ENCODE measurements at places on chromosomes 11 and 22.

- DNase-seq: no peak
Observed at GRCh38 chr22:47270463-47271135, 508.1 kb downstream of the TBC1D22A start.

DNA sequence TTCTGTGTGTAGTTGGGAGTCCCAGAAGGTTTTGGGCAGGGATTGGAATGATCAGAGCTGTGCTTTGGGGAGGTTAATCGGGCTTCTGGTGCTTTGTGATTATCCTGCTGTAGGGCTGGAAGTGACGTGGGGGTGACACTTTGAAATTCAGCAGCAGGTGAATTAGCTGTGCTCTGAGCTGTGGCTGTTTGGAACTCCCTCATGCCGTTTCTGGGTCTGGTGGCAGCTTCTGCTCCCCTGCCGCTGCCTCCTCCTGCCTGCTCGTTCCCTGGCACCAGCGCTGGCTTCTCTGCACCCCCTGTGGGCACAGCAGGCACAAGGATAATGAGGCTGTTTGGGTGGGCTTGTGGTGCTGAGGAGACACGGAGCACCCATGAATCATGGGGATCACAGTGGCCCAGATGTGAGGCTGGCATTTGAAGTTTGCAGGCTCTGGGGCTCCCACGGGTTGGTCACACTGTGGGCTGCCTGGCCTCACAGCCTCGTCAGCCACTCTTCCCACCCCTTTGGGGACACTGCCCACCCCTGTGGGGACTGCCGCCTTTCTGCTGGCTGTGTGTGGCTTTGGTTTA lies 49.7 kb downstream of the TBC1D22A start:
- no peak for DNase-seq

DNA sequence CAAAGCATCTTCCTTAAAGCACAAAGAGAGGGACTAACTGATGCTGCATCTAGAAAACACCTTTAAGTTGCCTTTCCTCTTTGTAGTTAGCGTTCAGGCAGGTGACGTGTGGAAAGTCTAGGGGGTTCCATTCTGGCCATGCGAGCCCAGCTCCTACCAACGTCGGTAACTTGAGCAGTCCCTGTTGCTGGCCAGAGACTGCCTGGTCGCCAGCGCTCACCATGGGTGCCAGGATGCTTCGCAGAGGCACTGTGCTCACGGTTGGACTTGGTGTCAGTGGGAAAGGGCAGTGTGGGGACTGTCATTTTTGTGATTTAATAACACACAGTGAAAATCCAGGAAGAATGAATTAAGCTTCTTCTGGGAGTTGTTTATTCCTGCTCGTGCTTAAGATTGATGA lies 40.6 kb downstream of the PPP2R1B start:
- no peak for DNase-seq

DNA sequence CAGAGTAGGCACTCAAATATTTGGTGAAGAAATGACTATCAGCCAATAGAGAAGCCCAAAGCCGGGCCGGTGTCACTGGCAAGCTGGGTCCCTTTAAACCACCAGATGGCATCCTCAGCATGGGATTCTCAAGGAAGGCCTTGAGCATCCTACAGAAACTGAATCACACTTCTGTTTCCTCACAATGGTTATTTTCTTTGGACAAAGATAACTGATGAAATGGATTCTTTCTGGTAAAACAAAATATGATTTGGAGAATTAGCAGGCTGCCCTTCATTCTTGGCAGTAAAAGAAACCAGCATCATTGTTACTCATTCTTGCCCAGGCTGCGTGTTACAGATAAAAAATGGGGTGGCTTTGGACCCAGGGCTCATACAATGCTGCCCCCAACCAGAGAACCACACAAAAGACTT lies 30.3 kb upstream of the ASPHD2 start:
- peak; percentile 40 for DNase-seq

GRCh38 chr11:74696500-74696899 lies 34.7 kb downstream of the CHRDL2 start:
- DNase-seq: no peak

- no peak for DNase-seq
Observed at GRCh38 chr11:41256041-41256440, 203.4 kb downstream of the LRRC4C start.

DNA sequence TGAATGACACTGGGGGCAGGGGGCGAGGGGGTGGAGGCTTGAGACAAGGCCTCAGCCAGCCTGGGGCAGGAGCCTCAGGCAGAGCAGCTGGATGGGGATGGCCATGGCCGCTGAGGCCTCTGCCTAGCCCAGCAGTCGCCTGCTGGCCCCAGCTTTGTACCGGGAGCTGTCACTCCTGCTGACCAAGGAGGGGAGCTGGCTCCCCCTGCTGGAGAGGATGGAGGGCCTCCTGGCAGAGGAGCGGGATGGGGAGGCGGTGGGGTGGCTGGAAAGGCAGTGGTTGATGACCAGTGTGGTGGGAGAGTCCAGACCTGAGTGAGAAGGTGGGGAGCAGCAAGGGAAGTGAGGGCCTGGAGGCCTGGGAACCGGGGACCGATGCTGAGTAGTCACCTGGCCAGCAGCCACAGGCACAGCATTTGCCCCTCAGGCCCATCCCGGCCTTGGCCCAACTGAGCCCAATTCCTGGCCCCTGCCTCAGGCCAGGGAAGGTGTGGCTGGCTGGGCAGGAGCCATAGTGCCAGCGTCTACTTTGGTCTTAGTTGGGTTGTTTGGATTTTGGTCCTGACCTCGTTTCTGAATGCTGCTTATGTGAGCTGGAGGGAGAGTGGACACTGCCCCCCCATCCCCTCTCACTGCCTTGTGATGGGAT lies 6.0 kb upstream of the SUSD2 start:
- peak; percentile 43 for DNase-seq

DNA sequence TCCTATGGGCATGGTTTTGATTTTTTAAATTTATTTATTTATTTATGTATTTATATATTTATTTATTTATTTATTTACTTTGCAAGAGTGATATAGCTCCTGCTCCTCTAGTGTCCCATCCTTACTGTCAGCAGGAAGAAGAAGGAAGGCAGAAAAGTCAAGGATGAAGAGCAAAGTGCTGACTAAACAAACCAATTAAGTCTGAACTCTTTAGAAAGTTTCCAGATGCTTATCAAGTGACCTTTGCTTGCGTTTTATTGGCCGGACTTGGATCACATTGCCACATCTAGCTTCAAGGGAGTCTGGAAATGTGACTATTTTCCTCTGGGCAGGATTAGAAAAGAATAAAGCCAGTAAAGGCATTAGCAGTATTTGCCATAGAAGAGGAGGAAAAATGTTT lies 8.7 kb upstream of the OR4B1 start:
- DNase-seq: no peak

DNA sequence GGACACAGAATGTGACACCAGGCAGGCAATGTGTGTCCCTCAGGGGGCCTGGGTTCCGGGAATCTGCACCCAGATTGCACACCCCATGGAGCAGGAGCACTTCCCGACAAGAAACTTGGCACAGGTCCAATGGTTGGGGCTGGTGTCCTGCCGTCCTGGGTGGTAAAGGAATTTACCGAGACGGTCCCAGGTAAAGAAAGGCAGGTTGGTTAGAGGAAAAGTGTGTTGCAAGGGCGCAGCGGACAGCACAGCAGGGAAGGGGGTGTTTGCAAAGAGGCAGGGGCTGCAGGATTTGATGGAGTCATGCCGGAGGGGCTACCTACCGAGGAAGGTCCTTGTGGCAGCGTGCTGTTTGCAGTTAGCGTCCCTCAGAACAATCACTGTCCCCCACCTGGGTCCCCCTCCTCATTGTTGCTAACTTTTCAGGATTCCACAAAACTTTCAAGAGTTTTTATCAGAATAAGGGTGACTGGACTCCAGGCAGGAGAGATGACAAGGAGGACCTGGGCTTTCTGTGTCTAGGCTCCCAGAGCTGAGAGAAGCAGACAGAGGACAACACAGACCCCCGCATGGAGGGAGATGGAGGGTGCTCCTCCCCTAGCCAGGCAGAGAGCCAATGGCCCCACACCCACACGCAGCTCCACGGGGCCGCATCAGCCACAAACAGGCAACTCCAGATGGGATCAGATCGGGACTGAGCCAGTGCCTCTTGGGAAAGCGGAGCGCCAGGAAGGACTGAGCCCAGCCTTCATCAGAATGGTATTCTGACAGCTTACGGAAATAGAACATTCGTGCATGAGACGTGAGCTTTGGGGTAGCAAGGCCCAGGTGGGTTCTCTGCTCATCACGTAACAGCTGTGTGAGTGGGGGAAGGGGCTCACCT lies 1423.9 kb downstream of the BRD1 start:
- DNase-seq: no peak

GRCh38 chr11:67539550-67539949 lies 16.3 kb upstream of the CABP2 start:
- DNase-seq: no peak

- no peak for DNase-seq
Observed at GRCh38 chr22:27224485-27225374, 567.3 kb downstream of the MIAT start.

- no peak for DNase-seq
Observed at GRCh38 chr11:9263840-9264315, 1.3 kb downstream of the DENND5A start.

GRCh38 chr22:20639343-20639742 lies 131.9 kb downstream of the MED15 start:
- DNase-seq: no peak

DNA sequence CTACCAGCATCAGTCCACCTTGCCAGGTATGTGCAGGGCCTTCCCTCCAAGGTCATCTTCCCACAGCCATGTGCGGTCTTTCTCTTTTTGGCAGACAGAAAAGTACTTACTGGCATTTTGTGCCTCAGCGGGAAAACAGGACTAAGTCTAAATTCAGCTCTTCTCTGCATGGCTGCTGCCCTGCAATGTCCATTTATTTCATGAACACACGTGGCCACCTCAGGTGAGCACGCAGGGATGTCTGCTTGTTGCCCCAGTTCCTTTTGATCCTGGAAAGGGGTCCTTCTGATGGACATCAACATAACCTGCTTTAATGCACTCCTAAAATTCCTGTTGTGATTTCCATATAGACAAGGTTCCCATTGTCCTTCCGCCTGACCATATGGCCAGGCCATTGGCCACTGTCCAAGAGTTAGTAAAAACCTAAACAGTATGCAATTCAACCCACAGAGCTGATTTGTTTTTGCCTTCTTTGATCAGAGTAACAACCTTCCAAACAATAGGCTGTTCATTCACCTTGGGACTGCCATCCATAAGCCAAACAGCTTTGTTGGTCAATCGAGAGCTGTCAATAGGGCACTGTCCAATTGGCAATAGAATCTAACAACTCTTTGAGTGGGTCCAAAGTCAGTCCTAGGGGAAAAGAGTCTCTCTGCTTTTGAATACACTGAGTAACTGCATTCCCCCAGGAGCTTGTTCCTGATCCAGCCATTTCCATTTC lies 5.9 kb downstream of the TREH start:
- no peak for DNase-seq

- DNase-seq: no peak
Observed at GRCh38 chr11:10663990-10664389, 29.6 kb downstream of the IRAG1 start.

DNA sequence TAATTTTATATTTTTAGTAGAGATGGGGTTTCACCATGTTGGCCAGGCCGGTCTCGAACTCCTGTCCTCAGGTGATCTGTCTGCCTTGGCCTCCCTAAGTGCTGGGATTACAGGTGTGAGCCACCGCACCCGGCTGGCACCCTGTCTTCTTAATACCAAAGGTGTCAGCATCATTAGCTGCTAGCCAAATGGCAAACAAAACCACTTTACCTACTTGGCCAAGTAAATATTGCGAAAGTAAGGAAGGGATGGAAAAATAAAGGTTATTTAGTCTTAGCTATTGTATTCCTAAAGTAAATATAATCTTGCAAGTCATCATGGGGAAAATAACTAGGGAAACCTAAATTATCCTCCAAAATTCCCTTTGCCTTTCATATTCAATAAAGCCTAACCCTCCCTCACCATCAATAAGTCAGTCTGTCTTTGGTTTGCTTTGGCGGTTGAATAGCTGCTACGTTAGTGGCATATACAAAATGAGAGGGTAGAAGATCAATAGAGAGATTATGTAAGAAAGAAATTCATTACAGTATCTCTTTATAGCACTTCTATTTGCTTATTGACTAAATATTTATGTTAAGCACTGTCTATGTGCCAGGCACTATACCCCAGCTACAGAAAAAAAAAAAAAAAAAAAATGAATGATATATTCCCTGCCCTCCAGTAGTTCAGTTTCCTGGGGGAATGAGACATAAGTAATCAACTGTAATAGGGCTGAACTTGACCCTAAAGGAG lies 40.2 kb upstream of the CFAP300 start:
- no peak for DNase-seq

- no peak for DNase-seq
Observed at GRCh38 chr11:43359422-43359818, 700 bp downstream of the TTC17 start.

GRCh38 chr11:133579165-133580031 lies 47.1 kb upstream of the OPCML start:
- no peak for DNase-seq

GRCh38 chr11:65290448-65291165 lies 24.1 kb upstream of the CDC42EP2 start:
- DNase-seq: peak; percentile 64

- no peak for DNase-seq
Observed at GRCh38 chr11:69001243-69002081, 11.6 kb downstream of the MRGPRF start.

DNA sequence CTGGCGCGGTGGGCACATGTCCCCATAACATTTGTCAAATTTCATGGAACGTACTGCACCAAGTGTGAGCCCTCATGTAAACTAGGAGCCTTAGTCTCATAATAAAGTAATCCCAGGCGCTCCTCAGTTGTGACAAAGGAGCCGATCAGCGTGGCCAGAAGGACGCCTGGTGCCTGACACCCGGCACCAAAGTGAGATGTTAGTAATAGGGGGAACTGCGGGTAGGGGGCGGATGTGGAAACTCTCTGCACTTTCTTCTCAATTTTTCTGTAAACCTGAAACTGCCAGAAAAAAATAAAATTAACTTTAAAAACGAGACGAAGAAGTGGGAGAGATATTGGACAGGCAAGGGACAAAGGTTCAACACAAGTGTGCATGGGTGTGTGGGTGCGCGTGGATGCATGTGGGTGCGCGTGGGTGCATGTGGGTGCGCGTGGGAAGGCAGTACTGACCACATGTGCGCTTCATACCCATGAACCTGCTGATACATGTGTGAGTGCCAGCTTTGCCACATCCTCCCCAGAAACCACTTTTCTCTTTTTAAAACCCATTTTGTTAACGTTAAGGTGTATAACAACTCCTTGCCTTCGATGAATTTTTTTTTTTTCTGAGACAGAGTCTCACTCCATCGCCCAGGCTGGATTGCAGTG lies 55.4 kb upstream of the LINC01488 start:
- DNase-seq: no peak

DNA sequence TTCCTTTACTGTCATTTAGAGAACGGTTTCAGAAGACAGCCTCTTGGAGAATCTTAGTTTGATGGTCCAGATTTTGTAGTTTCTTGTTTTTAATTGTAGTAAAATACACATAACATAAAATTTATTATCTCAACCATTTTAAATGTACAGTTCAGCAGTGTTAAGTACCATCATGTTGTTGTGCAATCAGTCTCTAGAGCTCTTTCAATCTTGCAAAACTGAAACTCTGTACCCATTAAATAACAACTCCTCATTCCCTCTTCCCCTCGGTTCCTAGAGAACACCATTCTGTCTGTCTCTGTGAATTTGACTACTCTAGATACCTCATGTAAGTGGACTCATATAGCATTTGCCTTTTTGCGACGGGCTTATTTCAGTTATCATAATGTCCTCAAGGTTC lies 69.8 kb downstream of the GRIK4 start:
- no peak for DNase-seq

GRCh38 chr11:61791737-61792309 lies 576 bp downstream of the TMEM258 start:
- DNase-seq: peak; percentile 84

- no peak for DNase-seq
Observed at GRCh38 chr11:111792955-111793500, 26.8 kb upstream of the PPP2R1B start.
